ENCODE measurements at places on chromosomes 7 and 10.

- peak; percentile 39 for DNase-seq
Measured at GRCh38 chr7:24982917-24983316, 2.9 kb upstream of the OSBPL3 start.

DNA sequence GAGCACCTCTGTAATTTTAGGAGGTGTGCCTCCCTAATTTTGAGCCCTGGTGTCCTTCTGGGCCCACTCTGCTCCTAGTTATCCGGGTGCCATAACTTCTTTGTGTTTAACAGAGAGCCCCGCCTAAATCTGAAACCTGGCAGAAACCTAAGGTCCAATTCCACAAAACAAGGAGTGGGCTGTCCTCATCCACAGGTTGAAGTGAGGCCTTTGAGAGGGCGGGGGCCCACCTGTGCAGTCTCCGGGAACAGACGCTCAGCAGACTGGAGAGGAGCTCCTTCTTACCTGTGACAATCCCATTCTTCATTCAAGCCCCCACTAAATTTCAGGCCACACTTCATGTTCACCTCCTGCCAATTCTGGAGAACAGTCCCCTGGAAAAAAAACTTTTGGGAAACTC, 10.9 kb downstream of the TMEM72 start:
- DNase-seq, result no peak

DNA sequence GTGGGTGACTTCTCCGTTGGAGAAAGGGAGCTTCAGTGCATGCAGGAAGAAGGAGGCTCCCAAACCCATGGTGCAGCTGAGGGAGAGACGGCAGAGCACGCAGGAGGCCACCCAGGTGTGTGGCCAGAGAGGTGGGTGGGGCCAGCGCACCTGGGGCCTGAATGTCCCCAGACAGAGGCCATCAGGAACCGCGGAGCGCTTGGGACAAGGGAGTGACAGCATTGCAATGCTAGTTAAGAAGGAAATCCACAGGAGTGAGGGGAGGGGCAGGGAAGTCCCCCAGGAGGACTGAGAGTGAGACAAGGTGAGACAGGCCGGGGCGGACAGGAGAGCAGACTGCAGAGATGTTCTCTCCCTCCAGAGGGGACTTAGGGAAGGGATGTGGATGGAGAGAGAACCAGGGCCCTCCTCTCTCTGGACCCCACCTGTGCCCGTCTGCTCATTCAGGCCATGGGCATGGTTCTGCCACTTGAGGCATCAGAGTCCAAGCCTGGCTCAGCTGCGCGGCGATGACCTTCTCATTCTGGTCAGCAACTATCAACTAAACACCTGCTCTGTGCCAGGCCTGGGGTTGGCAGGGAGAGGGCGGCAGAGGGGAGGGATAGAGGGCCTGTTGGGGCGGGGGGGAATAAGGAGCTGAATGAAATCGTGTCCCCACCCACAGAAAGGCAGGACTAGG, 69.4 kb upstream of the COL13A1 start:
- DNase-seq, result no peak

DNA sequence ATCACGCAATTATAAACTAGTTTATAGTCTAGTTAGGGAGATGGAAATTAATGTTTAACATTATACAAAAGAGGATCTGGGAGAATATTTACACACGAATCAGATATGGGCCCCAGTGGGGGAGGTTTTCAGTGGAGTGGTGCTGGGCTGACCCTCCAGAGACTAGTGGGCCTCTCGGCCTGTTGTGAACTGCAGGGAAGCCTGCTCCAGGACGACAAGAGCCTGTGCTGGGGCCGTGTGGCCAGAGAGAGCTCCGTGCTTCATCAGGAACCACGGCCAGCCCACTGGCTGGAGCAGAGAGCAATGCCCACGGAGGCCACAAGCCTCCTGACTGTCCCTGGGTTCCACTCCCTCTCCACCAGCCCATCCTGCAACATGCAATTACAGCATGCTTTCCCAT, 11.3 kb upstream of the ESYT2 start:
- DNase-seq, result no peak

- DNase-seq, result peak; percentile 43
Measured at GRCh38 chr10:74213571-74214162, 62.6 kb downstream of the ADK start.

DNA sequence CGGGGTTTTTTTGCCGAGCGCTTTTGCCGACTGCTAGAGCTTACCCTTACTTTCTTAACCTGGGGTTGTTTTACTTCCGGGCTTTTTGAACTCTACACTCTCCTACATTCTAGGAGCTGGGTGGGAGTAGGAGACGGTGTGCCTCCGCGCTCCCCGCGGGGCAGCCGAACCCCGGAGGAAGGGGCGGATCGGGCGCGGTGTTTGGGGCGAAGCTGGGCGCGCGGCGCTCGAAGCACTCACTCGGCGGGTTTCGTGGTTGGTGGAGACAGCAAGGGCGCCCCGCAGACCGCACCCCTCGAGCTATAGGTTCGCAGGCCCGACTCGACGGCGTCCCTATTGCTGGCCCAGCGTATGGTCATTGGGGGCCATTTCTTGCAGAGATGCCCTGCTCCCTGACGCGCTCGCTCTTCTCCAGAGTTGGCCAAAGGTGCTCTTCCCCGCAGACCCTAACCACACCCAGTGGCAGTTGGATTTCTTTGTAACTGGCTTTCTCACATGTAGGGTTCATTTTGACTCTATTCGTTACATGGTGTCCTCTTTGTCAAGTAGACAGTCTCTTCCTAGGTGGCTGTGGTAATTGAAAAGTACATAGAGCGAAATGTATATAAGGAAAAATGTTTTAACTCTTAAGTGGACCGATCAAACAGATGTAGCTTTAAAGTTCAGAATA, 364 bp downstream of the ZNF518A start:
- DNase-seq, result peak; percentile 84

DNA sequence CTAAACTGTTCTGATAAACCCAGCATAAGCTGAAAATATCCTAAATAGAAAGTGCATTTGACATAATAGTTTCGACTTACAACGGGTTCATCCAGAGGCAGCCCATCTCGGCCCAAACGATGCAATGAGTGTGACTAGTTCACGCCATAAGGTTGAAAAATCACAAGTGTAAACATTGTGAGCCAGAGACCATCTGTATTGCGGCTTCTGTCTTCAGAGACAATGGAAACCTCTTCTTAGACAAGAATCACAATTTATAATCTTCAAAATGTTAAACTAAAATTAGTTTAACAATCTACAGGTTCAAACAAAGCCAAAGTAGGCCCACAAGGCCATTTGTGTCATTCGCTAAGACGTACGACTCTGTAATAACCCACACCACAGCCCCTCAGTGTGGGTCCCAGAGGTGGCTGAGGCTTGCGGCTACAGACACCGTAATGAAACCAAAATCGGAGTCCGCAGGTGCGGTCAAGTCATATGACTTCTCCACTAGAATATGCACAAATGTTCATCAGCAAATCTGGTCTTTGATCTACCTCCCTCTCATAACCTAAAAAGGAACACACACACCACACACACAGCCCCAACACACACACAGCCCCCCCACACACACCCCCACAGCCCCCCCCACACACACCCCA, 81.8 kb downstream of the DIP2C start:
- DNase-seq, result no peak

DNA sequence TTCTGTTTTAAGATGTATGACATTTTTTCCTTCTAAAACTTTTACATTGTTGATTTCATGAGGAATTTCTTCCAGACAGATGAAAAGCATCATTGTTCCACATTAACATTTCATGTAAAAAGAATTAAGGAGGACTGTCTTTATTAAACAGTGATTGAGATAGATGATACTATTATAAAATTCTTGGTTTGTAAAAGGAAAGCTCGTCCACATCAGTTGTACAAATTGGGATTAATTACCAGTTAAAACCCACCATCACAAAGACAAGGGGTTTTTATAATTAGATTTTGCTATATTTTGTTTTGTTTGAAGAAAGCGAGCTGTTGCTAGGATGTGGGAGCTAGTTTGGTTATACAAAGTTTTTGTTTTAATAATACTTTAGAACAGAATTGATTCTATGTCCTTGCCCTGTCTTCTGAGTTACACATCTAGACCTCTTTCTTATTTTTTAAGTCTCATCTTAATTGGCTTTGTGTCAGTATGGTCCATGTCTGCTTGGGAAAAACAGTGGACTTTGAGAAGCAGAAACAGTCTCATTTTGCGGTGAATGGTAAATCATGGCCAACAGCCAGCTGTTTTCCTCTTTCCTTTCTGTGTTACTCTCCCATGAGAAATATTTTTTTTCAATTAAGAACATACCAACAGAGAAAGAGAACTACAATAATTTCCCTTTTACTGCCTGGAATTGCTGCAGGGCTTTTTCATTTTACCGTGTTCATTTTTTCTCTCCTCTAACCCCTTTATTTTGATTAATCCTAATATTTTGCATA, 3.2 kb downstream of the TES start:
- no peak for DNase-seq

DNA sequence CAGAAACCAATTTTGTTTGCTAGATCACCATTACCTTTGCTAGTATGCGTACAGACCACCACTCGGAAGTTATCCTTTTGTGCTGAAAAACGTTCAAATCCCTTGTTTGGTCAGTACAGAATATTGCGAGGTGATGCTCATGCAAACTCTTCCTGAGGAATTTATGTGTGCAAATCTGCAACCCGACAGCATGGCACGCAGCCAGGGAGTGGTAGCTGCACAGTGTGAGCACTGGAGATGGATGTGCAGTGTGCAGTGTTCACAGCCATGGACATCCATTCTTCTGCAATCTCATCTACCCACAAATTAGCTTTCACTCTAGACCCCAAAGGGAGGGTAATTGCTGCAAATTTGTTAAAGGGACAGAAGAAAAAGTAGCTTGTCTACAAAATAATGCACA, 72.2 kb downstream of the CACUL1 start:
- DNase-seq, result no peak

GRCh38 chr10:120945801-120946302, 94.7 kb downstream of the WDR11 start:
- DNase-seq, result no peak

Measured in WERI-Rb-1 (cell line).